ENCODE measurements at places on chromosomes 3 and 15. TPM values are rescaled to one million over a fixed set of nuclear protein-coding genes. Genes with fewer than 3 reads are reported as not detected.

SLC24A5 gene
- not detected for total RNA-seq

CPLX3 gene
- 0.06 TPM for total RNA-seq

C3orf70 gene
- 0.03 TPM for total RNA-seq

NEK10 gene
- 0.59 TPM for total RNA-seq

PPP1R2 gene
- total RNA-seq, result 15.7 TPM

ERICH6 gene
- total RNA-seq, result not detected

SH2D7 gene
- not detected for total RNA-seq

NME9 gene
- not detected for total RNA-seq

RNF111 gene
- 18.0 TPM for total RNA-seq

DUOX2 gene
- 0.03 TPM for total RNA-seq

KNL1 gene
- 9.8 TPM for total RNA-seq

SNTN gene
- not detected for total RNA-seq

PLSCR2 gene
- not detected for total RNA-seq

CHRNA7 gene
- total RNA-seq, result 3.5 TPM

Data from A549 treated with Hydrocortisone at 1 μM for 4 hours (cell line).